ENCODE measurements at places on chromosomes 1 and 21. TPM values are rescaled to one million over a fixed set of nuclear protein-coding genes. Genes with fewer than 3 reads are reported as not detected.

GRCh38 chr1:188769936-188770335, 1707.7 kb downstream of the BRINP3 start:
- no peak for DNase-seq

HTR1D gene
- 0.39 TPM for total RNA-seq

GRCh38 chr1:84758968-84759491, 68.8 kb upstream of the SSX2IP start:
- peak; percentile 40 for DNase-seq

ADGRL2 gene
- 0.94 TPM for total RNA-seq

DNA sequence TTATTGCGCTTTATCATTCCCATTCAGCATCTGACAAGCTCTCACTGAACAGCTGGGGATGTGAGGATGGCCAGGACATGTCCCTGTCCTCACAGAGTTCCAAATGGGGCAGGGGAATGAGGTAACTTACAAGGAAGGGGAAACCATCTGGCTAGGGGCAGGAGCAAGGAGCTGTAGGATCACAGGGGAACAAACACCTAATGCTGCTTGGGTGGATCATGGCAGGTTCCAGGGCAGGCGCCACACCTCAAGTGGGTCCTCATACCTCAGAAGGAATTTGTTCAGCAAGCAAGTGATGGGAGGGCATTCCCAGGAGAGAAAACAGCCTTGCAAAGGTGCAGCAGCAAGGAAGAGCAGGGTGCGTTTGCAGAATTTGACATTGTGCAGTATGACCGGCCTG, 35.1 kb upstream of the GRIK3 start:
- DNase-seq: no peak

DNA sequence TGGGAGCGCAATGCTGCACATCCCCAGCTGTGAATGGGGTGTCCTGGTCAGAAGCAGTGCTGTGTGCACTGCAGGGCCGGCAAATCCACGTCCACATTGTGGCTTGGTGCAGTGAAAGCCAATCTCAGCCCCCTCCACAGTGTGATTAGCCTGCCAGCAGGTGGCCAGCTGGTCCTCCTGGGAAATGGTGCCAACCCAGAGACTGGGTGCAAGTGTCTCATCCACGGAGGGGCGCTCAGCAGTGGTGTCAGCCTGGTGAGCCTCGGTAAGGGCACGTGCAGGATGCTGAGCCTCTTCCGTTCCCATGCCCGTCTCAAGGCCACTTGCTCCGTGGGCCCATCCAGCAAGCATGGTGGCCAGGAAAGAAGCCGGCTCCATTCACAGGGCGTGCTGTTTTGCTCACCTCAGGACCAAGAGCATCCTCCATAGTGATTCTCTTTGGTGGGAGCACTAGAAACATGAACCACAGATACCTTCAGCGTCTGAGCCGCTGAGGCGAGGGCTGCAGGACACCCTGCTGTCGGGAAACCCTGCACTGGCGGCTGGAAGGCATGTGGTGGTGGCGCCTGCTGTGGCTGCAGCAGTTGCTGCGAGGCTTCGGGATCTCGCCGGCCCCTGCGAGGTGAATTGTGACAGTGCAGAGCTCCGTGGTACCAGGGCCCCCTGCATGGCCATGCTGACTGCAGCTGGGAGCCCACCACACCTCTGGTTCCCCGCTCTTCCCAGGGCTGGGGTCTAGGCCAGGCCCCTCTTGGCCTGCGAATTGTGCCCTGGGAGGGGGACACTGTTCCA, 2.0 kb upstream of the SMYD3 start:
- DNase-seq: no peak

DNA sequence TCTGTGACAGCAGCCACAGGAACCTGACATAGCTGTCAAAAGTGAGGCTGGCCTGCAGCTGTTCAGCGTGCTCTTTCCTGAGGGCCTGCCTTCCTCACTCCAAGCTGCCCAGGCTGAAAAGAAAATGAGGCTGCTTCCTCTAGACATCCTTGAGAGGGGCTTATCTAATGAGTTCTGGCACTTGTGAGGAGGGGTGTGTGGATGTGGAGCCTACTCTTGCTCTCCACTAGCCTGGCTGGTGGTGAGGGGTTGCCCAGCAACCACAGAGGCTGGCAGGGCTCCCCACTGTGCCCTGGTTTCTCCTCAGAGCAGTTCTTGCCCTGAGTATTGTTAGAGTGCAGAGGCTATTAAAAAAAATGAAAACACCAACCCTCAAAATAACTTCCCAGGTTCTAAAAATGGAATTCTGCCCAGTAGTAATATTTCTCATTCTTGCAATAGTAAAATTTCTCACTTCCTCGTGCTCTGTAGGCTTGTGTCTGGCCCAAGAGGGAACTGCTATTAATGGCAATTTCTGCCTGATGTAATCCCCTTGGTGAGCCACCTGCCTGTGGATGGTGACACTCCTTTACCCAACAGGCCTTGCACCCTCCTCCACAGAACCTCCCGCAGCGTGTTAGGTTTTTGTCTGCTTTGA, 52.6 kb upstream of the EPS8L3 start:
- no peak for DNase-seq

TFF3 gene
- not detected for total RNA-seq

GRCh38 chr1:1206966-1207531, 657 bp upstream of the TNFRSF18 start:
- no peak for DNase-seq

DNA sequence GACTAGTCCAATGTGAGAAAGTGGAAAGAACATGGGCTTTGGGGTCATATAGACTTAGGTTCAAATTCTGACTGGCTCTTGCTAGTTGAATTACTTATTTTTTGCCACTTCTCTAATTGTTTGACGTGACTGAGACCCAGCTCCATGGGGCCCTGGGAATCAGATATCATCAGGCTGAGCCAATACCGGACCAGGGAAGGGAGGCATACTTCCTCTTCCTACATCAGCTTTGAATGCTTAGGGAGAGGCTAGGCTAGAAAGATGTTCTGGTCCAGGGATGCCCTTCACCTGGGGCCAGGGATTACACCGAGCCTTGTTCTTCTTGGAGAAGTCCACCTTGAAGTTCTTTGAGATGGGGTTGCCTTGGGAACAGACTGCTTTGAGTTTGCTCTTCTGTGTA, 3.7 kb upstream of the NR1I3 start:
- DNase-seq: no peak

- DNase-seq: no peak
Observed at GRCh38 chr1:25705699-25706098, 89.1 kb downstream of the MAN1C1 start.

LCE2C gene
- not detected for total RNA-seq

PAQR6 gene
- total RNA-seq: 0.37 TPM

SMIM12 gene
- total RNA-seq: 36.1 TPM

DNA sequence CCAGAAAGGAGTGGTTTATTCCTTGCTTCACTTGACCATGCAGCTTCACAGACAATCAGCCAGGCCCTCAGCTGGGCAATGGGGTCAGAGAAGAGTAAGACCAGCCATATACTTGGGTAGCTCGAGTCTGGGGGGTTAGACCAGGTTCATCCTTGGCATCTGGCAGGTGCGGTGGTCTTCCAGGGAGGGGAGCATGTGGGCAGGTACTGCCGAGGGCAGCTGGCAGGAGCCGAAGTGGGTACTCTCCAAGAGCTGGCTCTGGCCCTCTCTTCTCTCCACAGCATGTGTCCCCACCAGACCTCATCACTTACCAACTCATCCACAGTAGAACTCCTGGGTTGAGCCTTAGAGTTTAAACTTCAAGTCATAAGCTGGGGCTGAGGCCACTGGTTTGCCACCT, 156.8 kb downstream of the FOXD2 start:
- DNase-seq: no peak

- peak; percentile 34 for DNase-seq
Observed at GRCh38 chr1:244603498-244603897, 49.4 kb upstream of the DESI2 start.

HSD3B1 gene
- not detected for total RNA-seq

GRCh38 chr21:42375506-42375905, 9.2 kb upstream of the TFF1 start:
- DNase-seq: no peak

S100A8 gene
- total RNA-seq: not detected

GRCh38 chr1:27103498-27103897, 51.4 kb downstream of the SLC9A1 start:
- DNase-seq: no peak

DNA sequence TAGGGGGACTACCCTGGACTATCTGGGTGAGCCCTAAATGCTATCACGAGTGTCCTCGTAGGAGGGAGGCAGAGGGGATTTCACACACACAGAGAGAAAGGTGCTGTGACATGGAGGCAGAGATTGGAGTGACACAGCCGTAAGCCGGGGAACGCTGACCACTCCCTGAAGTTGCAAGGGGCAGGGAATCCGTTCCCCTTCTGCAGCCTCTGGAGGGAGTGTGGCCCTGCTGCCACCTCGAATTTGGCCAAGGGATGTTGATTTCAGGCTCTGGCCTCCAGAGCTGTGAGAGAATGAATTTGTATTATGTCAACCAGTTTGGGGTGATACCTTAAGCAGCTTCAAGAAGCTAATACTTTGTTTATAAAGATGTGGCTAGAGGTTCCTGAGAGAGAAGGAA, 137.7 kb downstream of the ACTL8 start:
- DNase-seq: no peak

GRCh38 chr1:59569198-59569597, 245.6 kb upstream of the HOOK1 start:
- no peak for DNase-seq

DNA sequence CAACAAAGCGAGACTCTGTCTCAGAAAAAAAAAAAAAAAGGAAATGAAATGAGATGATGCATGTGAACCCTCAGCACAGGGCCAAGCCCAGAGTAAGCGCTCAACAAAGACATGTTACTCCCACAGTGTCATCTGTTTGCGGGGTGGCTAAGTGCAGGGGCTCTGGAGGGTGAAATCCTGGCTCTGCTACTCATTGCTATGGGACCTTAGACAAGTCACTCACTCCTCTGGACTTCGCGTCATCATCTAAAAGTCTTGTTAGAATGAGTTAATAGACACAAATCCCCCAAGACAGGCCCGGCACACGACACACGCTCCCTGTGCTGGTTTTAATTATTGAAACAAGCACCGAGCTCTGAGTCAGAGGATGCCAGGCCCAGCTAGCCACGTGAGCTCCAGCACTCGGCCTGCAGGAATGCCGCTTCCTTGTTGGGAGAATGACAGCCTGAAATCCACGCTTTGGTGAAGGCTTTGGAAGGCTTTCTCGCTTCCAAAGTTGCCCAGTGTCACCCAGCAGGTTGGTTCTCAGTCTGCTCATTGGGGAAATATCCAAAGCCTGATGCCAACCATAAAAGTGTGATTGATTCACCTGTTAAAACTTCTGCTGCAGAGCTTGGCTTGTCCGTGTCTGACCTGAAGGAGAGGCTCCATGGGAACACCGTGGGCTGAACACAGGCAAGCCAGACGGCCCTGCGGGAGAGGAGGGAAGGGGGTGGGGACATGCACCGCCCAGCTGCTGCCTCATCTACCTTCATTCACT, 36.7 kb upstream of the TARDBP start:
- peak; percentile 90 for DNase-seq

GRCh38 chr1:201089596-201089995, 22.6 kb downstream of the CACNA1S start:
- DNase-seq: no peak

GRCh38 chr1:42210421-42211133, 46.0 kb upstream of the GUCA2A start:
- peak; percentile 88 for DNase-seq

- DNase-seq: no peak
Observed at GRCh38 chr1:198664068-198664788, 25.4 kb downstream of the PTPRC start.

DNA sequence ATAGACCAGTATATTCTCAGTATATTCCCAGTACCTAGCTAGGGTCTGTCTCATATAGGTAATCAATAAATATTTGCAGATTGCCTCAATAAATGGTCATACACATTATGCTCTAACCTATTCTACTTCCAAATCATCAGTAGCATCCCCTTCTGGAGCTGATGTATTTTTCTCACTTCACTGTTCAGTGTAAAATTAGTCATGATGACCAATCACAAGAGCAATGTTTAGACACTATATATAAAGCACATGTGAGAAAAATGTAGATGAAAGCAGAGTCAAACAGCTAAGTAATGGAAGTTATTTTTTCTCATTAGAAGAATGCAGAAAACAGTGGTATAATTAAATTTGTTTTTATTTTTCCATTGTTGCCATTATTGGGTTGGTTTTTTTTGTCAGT, 34.7 kb downstream of the EPRS1 start:
- DNase-seq: no peak

DNA sequence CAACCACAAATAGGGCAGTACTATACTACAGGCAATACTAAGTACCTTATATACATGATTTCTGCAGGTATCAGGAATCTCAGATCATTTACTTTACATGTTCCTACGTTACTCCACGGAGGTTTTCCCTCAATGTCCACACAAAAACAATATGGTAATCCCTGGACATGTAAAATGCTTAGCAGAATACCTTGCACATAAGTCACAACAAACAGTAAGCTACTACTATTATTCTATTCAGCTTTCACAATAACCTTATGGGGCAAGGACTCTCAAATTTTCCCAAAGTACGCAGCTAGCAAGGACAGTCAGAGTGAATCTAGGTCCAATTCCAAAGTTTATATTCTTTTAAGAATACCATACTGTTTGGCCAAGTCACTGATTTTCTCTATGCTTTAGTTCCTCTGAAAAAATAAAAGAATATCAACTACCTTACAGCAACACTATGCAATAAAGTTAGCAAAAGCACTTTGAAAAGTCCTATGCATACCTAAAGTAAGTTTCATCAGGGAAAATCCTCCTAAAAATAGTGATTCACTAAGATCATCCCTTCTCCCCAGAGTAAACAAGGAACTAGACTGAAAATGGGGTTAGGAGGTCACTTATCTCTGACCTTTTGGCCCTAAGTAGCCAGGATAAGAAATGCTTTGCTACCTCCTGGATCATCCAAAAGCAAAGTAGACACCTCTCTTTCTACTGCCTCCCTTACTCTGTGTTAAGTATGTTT, 67.4 kb downstream of the LUZP1 start:
- DNase-seq: peak; percentile 47

DNA sequence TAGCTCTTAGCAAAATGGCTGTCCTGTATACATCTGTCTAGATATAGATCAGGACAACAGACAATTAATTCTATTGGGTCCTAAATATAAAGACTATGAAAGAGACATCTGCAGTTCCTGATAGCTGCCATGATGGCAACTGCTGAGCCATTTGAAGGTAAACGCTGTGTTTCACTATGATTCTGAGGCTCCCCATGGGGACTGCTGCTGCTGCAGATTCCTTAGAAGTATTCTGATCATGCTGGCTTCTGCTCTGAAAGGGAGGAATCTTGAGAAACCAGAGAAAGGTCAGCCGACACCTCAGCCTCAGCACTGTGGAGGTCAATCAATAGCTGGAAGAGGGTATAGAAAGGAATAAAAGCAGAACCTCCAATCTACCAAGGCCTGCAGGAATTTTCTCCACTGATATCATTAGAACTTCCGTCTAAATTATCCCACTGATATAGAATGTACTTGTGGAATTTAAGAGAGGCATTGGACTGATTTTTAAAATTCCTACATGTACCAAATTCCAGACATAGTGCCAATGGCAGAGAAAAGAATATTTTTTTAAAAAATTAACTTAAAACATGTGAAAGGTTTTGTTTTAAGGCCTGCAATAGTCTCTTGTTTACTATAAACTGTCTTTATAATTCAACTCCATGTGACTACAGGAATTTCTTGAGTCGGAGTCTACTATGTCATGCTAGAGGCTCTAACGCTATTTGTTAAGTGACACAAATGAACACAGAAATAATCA, 53.2 kb downstream of the DDAH1 start:
- no peak for DNase-seq

SETSIP gene
- not detected for total RNA-seq

- peak; percentile 98 for DNase-seq
Observed at GRCh38 chr1:66464802-66465201, 69.2 kb upstream of the SGIP1 start.

TINAGL1 gene
- 15.3 TPM for total RNA-seq
